ENCODE measurements at places on chromosomes 1 and 21. TPM values are rescaled to one million over a fixed set of nuclear protein-coding genes. Genes with fewer than 3 reads are reported as not detected.

Gene ACKR1
- total RNA-seq = not detected

DNA sequence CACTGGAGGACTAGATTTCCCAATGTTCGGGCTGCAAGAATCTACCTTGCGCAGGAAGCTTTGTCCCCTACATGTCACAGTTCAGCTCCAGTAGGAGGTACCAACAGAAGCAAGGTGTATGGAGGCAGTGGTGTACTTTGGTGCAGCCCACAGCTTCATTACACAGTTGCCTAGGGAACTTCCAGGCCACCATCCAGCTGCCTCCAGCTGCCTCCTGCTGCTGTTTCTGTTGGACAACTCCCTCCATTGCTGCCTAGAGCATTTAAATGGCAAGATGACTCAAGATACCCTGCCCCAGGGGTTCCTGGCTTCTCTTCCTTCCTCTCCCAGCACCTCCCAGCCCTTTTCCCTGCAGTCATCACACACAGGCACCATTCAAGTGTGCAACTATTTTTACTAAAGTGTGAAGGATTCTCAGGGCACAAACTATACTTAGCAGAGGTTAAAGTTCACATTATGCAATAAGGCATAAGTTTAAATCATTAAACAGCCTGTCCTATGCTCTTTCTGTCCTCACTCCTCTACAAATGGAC lies 39.0 kb upstream of the ATP1A1 start:
- DNase-seq = peak; percentile 72

DNA sequence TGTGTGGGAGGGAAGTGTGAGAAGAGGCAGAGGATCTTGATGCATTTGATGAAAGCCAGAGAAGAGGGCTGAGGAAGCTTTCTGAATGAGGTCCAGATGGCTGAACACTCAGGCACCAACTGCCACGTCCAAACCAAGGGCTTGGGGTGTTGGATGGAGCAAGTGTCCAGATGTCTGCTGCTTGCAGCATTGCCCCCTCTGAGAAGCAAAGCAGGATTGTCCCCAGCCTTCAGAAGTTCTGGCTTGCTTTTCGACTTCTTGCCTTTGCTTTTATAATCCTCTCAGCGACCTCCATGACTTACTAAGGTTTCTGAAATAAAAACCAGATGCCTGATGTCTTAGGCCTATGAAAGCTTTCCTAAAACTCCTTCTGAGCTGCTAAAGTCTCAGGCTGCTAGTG lies 182.5 kb downstream of the HUNK start:
- DNase-seq = no peak

Gene CHD1L
- total RNA-seq = 33.0 TPM

DNA sequence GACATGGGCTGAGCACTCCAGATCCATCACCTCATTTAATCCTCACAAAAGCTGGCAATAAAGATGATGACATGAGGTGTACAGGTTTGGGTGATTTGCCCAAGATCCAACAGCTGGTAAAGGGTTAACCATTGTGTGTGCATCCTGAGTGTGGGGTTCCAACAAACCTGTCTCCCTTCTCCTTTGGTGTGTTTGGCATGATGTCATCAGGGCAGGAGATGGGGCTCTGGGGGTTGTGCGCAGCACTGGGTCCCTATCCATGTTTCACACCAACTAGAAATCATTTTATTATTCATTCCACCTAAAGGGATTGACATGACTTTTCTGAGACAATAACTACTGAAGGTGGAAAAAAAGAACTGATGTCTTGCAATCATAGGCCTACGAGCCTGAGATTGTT lies 452.5 kb downstream of the SIPA1L2 start:
- no peak for DNase-seq

DNA sequence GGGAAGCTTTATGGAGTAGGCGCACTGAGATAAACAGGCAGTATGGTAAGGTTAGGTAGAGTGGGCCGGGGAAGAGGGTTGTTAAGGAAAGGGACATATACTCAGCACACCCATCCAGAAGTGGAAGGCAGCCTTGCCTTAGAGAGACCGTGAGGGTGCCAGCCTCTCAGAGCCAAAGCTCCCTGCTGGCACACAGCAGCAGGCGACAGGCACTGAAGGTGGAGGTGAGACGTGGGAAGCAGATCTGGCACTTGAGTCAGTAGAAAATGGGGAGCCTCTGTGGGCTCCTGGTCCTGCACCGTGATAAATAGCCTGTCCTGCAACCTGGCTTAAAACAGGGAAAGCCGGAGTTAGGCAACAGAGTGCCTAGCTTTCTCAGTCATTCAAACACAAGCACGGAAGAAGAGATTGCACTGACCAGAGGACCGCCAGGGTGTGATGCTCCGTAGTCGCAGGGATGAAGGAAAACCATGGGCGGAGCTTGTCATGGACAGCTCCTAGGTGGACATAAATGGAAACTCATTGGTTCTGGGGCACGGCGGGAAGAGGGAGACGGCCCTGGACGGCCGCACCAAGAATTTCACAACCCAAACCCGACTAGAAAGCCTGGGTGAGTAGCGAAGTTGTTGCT lies 15.5 kb downstream of the KCNK1 start:
- DNase-seq = no peak

GRCh38 chr1:17757426-17757825 lies 2.3 kb downstream of the ACTL8 start:
- DNase-seq = no peak

Gene SPATA45
- not detected for total RNA-seq

GRCh38 chr1:25478633-25479032 lies 47.9 kb downstream of the MACO1 start:
- DNase-seq = peak; percentile 75

Gene PRR9
- 0.24 TPM for total RNA-seq

- DNase-seq = no peak
These were observed 33.8 kb upstream of the FCRL3 start for GRCh38 chr1:157734321-157734720.

DNA sequence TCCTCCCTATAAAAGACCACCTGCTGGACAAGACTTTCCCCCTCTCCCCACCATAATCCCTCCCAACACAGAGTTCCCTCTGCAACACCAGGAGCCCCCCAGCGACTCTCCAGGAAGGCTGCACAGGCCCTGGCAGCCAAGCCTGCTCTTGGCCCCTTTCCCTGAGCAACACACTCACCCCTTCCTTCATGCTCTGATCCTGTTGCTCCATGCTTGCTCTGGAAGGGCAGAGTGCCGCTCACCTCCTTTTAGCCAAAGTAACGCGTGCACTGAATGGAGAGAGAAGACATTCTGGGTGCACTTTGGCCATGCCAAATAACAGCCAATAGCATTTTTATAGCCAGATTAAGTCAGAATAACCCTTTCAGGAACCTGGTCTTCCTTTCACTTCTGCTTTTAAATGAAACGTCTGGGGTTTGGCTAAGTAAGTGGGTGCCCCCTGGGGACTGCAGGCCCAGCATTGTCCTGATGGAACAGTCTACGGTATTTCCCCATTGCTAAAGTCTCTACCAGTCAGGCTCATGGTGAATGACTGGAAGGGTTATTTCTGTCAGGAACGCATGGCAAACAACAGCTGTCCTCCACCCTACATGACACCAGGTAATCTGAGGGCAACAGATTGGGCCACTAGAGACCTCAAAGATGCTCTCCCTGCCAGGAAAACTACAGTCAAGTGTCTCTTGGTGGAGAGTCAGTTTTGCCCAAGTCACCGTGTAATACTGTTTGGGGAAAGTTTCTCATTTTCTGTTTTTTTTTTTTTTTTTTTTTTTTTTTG lies at the start of gene SLC2A5:
Gene SLC2A5, minus strand, starts transcription at position 310 of the 775 bp plus-strand sequence. Its CDS starts 99 bp downstream, at position 211.
- no peak for DNase-seq

GRCh38 chr1:11052839-11053757 lies 6.1 kb upstream of the MASP2 start:
- DNase-seq = no peak

GRCh38 chr1:23592209-23592892 lies 33.0 kb upstream of the ID3 start:
- DNase-seq = peak; percentile 86

Gene CASP9
- total RNA-seq = 9.7 TPM

GRCh38 chr1:1073743-1074587 lies at the start of gene RNF223:
RNF223 (minus strand) TSS chr1:1074306; CDS start chr1:1072566, 1,740 bp downstream.
- peak; percentile 56 for DNase-seq

DNA sequence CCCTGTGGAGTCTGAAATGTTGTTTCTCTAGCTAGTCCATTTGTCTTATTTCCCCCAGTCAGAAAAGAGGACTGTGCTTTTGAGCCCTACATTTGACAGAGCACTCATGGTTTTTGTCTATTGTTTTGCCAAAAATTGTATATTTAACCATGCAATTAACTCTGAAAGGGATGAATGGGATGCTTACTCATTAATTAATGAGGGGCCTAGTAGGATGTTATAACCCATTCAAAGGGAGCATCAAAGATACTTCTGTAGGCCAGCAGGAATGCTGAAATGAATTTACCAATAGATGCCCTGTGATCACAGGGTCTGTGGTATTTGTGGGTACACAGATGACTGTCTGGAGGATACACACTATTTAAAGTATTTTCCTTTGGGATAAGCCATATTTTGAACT lies 147.7 kb downstream of the FCRL5 start:
- no peak for DNase-seq

GRCh38 chr1:178258536-178258935 lies 164.6 kb downstream of the RASAL2 start:
- no peak for DNase-seq

Gene KLHL20
- total RNA-seq = 34.3 TPM

DNA sequence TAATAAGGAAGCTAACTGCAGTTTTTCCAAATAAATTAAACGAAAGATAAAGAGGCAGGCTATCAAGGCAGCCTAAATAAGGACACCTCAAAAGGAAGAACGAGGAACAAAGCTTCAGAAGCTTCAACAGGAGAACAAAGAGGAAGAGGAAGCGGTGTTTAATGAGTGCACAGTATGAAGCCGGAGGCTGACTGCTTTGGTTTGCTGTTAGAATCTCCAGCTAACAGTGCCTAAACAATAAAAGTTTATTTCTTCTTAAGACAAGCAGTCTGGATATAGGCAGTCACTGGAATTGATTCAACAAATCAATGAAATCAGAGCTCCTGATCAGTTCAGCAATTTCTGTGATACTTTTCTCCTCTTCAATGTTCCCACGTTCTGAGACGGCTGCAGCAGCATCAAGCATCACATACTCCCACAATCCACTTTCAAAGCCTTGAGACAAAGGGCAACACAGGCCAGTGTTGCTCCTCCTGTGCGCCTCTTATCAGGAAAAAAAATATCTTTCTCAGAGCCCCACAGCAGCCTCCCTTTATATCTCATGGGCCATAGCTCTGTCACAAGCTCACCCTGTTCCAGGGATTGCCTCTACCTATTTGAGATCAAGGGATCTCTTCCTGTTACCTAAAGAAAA lies 365.6 kb upstream of the ST6GALNAC5 start:
- no peak for DNase-seq

GRCh38 chr1:221032637-221033280 lies 153.5 kb downstream of the HLX start:
- no peak for DNase-seq

DNA sequence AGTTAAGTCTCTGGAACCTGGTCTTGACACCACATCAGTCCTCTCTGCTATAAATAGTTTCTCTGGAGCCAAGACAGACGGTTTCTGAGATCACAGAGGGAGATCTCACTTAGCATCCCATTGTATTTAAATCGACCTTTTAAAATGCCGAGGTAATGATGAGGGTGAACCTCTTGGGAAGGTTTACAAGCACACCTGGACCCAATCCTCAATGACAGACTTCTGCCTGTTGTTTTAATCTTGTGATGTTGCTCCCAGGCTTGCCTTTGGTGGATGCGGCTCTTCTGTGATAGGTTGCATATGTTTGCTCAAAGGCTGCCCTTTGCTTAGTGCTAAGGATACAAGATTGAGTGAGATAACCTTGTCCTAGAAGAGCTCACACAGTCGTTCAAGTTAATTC lies 104.6 kb upstream of the L1TD1 start:
- no peak for DNase-seq

DNA sequence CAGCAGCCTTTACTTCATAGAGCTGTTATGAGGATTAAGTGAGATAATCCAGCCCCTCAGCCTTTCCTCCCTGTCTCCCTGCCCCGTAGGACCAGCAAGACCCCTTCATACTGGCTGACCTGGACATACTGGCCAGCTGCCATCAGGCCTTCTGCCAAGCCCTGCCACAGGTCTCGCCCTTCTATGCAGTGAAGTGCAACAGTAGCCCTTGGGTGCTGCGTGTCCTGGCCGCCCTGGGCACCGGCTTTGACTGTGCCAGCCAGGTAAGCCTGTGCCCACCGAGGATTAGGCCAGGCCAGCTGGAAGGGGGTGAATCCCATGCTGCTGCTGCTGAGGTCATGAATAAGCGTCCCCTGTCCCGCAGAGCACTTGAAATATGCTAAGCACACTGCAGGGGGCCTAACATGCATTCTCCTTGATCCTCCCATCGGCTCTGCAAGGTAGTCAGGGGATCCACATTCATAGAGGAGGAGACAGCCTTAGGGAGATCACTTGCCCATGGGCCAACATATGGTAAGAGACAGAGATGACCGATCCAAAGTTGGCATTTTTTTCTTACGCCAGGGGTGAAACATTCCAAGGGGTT lies 73.3 kb upstream of the TINAGL1 start:
- no peak for DNase-seq

DNA sequence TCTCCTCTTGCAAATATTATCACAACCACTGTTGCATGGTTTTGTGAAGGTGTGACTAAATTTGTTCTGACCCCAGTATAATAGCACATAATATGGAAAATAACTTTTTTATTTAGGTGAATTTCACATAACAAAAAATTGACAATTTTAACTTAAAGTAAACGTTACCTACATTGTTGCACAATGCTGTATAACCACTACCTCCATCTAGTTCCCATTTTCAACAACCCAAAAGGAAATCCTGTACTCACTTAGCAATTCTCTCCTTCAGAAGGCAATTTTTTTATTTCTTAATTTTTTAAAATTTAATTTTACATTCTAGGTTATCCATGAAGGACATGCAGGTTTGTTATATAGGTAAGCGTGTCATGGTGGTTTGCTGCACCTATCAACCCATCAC lies 95.2 kb downstream of the KCNJ6 start:
- DNase-seq = no peak

Gene PATJ
- 75.3 TPM for total RNA-seq

DNA sequence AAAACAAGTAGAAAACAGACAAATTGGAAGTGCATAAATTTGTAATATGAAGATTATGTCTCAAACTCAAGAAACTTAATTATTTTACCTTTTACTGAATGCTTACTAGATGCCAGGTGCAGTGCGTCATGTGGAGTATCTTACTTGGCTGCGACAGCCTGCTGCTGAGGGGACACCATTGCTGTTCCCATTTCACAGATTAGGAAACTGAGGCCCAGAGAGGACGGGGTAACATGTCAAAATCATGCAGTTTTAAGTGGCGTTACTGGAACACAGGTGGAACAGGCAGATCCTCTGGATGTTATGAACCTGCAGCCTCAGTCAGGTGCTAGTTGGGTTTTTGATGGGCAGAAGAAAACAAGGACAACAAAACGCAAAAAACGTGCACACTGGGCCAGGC lies 7.3 kb upstream of the DHRS3 start:
- no peak for DNase-seq

DNA sequence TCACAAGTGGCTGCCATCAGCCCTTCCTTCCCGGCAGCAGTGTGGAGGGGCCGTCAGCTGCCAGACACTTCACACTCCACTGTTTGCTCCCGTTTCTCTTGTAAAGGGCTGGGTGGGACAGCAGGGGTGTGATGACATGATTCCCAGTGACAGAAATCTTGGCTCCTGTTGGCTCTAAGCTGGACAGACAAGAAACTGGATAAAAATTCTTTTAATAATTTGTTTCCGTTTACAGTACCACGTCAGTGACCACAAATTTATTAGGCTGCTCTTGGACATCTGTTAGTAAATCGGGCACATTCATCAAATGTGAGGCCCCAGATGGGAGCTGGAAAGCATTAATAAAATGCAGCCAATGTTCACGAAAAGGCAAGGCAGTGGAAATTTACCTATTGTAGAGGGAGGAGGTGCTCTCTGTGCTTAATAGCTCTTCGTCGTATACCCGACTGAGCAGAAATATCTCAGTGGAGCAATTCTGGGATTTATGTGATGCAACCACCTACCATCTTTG lies 353.7 kb upstream of the GREM2 start:
- DNase-seq = no peak

Gene CHIA
- total RNA-seq = not detected
